Hematopoietic multipotent progenitor cell treated with erythropoietin and hydrocortisone succinate and interleukin-3 and kit ligand, for 17 days (in vitro differentiated cells): ENCODE measurements at places on chromosomes 3 and 15.

DNA sequence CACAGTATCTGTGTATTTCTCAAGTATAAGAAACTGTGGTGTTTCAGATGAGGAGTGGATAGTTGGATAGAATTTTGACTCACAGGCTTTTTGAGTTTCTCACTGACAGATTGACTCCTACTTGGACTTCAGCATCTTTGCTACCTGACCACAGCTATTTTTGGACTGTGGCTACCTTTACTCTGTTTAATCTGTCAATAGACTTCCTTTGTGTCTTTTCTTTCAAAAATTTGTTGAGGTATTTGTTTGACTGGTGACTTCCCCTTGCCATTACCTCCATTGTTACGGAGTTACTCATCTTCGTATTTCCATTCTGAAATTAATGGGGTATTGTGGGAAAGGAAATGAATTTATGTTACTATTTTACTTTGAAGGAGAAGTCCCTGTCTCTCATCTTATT, 123.8 kb downstream of the AGBL1 start:
- DNase-seq = no peak

- DNase-seq = no peak
These were observed 79.4 kb upstream of the CNTN3 start for GRCh38 chr3:74693696-74694393.

- peak; percentile 57 for DNase-seq
These were observed 68.5 kb downstream of the DHX30 start for GRCh38 chr3:47871389-47871788.

GRCh38 chr3:8593021-8593827, 51.4 kb downstream of the SSUH2 start:
- DNase-seq = no peak

- DNase-seq = no peak
These were observed 68.2 kb downstream of the POLQ start for GRCh38 chr3:121477589-121477988.

DNA sequence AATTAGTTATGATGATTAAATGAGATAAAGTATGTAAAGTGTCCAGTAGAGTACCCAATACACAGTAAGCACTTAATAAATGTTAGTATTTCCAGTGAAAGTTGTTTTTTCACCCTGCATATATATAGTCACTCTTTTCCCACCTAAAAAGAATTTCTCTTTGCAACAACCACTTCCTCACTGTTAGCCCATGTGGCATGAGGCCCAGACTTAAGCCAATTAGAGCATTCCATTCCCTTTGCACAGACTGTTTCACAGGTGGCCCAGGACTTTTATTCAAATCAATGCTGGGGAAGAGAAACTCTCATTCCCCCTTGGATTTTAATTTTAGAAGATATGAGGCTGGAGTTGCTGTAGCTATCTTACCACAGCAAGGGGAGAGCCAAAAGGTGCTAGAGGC, 3.7 kb downstream of the IFT80 start:
- no peak for DNase-seq

DNA sequence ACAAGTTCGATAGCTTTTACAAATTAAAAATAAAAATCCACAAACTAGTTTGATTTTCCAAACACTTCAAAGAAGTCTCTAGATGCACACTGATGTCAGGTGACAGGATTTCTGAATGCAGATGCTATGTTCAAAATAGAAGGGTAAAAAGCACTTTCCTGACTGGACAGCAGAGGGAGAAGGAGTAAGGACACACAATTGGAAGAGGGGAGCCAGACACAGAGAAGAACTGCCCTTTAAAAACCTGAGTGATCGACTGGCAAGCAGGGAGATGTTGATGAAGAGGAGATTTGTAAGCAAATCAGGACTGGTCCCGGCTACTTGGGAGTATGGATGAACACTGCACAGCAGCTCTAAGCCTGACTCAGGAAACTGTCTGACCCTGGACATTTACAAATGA, 612.8 kb downstream of the MAGI1 start:
- no peak for DNase-seq

DNA sequence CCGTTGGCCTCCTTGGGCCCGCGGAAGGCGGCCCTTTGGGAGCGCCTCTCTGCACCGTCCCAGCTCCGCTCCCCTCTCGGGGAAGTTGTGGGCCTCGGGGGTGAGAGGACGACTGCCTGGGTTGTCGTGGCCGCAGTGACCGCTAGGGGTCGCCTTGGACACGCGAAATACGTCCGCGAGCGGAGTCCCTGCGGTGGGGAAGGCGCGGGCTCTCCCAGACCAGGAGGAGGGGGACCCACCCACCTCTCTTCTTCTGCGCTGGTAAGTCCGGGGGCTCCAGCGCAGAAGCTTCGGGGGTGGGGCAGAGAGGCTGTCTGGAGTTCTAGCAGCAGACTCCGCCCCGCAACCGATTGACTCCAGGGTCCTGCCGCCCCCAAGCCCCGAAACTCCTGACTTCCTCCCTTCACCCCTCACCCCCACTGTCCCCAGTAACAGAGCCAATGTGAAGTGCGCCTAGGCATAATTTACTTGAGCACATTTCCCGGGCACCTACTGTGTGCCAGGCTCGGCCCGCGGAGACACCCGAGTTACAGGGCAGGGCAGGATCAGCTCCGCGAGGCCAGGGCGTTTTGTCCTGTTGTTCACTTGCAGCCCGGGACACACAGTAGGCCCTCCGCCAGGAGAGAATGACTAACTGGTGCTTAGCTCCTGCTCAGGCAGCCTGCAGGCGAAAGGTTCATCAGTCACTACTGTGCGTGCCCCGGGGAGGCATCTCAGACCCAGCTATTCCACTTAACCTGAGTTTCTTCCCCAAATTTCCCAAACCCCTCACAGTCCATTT, 32.8 kb downstream of the DNASE1L3 start:
- peak; percentile 67 for DNase-seq

- DNase-seq = no peak
These were observed 108.9 kb downstream of the LRTM1 start for GRCh38 chr3:54818942-54819341.

DNA sequence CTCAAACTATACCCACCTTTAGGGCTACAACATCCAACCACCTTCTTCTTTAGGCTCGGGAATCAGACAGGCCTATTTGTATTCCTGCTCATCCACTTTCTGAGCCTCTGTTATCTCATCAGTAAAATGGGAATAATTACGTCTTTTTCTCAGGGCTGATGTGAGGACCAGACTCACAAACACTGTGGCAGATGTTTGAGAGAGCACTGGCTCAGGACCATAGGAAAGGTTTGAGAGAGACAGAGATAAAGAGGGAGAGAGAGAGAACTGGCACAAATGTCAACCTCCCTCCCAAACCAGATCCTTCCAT, 4.8 kb upstream of the DAPK2 start:
- no peak for DNase-seq

GRCh38 chr3:11085093-11085840, 69.0 kb upstream of the HRH1 start:
- no peak for DNase-seq

DNA sequence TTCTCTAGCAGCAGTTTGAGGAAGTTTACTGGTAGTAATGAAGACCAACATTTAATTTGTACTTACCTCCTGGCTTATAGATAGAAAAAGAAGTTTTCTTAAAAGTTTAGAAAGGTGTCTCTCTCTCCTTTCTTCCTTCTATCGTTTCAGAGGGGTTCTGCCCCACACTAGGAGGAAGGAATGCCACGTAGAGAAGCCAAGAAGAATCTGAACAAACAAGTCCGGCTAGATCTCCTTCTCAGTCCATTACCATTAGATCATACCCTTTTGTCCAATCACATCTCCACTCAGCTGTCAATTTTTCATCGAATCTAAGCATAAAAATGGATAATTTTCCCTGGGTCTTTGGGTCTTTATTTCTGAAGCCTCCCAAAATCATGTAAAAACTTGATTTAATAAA, 1048.1 kb downstream of the SI start:
- DNase-seq = no peak

- no peak for DNase-seq
These were observed 67.4 kb downstream of the GRIP2 start for GRCh38 chr3:14472471-14473351.
